ENCODE measurements at places on chromosomes 6 and 20.

DNA sequence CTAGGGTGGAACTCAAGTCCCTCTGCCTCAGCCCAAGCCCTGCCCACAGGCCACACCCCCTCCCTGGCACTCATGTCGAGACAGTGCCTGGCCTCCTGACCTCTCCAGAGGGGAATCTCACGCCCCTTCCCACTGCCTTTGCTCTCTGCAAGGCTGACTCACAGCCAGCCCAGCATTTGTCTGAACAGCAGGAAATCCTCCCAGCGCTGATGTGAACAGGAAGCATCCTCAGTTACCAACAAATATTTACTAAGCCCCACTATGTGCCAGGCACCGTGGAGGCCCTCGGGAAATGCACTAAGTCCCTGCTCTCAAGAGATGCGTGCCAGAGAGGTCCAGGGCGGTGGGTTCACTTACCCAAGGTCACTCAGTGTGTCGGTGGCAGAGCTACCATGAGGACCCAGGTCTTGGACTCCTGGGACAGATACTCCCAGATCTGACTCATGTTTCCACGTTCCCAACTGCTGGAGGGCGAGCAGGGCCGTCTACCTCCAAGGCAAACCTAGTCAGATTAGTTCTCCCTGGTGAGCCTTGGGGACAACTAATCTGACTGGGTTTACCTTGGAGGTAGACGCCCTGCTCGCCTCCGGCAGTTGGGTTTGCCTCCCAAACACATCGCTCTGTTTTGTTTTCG is 7.8 kb downstream of the ADA start:
- no peak for DNase-seq

- no peak for DNase-seq
Observed at GRCh38 chr20:61762886-61763739, 302.6 kb downstream of the TAF4 start.

GRCh38 chr6:42819803-42820511 is 38.1 kb downstream of the BICRAL start:
- DNase-seq = no peak

DNA sequence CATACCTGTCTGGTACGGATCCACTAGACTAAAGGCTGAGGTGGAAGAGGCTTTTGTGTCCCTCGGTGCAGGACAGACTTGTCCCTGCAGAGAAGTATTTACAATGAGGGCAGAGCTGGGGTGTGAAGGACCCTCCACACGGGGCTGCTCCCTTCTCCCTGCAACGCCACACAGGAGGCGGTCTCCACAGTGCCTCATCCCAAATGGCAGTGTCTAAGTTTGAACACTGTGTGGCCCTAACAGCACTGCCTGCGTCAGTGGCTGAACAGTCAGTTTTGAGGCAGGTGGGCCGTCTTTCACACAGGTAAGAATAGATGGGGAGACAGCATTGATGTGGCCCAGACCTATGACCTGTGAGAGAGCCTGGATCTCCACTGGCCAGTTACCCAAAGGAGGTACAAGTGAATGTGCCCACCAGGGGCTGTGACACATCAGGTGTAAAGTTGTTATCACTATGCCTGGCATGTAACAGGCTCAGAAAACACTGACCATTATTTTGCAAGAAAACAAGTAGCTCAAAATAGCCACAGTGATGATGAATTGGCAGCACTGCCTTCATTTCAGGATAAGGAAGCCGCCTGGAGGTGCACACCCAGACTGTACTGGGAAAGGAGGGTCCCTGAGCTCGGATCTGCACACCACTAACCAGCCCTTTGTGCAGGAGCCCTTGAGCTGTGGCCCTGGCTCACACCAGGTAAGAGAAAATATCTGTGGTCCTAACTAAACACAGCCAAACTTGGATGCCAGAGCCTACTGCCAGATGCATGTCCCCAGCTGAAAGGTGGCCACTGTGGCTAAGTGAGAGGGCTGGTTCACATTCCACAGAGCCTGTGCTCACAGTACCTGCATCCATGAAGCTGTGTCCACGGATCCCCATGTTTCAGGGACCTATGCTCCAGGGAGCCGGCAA is 246.7 kb downstream of the DLL1 start:
- DNase-seq = no peak

- no peak for DNase-seq
Observed at GRCh38 chr6:126030045-126030444, 43.7 kb downstream of the TRMT11 start.

GRCh38 chr6:132382630-132383175 is 18.6 kb downstream of the MOXD1 start:
- no peak for DNase-seq

All from stimulated activated CD8-positive, alpha-beta memory T cell treated with anti-CD3 and anti-CD28 coated beads, Interleukin-4, amount 100 ng/mL, for 4 hours (primary cell).